ENCODE measurements at places on chromosomes 2 and 18.

DNA sequence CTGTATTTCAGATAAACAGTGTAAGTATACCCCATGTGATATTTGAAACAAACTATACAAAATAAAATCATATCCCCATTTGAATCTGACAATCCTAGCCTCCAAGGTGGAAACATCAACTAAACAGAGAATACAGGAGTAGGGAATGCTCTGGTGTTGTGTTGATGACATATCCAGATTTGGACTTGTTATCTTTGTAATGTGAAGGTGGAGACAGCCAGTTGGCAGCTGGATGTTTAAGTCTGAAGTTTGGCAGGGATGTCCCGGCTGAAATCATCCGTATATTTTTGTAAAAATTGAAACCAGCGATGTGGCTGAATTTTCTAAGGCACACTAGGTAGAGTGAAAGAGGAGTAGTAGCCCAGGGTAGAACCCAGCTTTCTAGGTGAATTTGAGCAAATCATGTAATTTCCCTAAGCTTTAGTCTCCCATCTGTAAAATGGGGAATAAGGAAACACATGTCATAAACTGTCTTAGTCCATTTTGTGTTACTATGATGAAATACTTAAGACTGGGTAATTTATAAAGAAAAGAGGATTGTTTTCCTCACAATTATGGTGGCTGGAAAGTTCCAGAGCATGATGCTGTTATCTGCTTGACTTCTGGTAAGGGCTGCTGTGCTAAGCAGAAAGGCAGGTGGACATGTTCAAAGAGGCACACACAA lies 246.6 kb upstream of the APCDD1 start:
- DNase-seq, result peak; percentile 61

- DNase-seq, result no peak
Observed at GRCh38 chr18:35038881-35039491, 2.2 kb upstream of the MAPRE2 start.

GRCh38 chr2:43230951-43231827 lies 4.8 kb upstream of the ZFP36L2 start:
- DNase-seq, result peak; percentile 55

DNA sequence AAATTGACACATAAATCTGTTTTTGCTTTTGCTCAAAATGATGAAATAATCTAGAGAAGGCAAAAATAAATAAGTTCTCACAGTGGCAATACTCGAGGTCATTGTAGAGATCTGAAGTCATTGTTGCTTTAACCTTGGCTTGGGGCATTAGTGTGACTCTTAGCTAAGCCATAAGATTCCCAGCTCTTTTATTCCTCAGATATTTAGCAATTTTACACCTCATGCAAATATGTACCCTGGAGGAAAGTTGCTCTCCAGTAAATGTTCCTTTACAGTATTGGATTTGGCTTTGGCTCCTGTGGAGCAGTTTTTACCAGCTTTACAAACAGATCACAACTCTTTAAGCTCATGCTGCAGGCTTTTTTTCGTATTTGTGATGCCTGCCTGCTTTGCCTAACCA lies 134.2 kb upstream of the NABP1 start:
- DNase-seq, result no peak

- DNase-seq, result no peak
Observed at GRCh38 chr2:46470114-46470628, 9.2 kb upstream of the TMEM247 start.

DNA sequence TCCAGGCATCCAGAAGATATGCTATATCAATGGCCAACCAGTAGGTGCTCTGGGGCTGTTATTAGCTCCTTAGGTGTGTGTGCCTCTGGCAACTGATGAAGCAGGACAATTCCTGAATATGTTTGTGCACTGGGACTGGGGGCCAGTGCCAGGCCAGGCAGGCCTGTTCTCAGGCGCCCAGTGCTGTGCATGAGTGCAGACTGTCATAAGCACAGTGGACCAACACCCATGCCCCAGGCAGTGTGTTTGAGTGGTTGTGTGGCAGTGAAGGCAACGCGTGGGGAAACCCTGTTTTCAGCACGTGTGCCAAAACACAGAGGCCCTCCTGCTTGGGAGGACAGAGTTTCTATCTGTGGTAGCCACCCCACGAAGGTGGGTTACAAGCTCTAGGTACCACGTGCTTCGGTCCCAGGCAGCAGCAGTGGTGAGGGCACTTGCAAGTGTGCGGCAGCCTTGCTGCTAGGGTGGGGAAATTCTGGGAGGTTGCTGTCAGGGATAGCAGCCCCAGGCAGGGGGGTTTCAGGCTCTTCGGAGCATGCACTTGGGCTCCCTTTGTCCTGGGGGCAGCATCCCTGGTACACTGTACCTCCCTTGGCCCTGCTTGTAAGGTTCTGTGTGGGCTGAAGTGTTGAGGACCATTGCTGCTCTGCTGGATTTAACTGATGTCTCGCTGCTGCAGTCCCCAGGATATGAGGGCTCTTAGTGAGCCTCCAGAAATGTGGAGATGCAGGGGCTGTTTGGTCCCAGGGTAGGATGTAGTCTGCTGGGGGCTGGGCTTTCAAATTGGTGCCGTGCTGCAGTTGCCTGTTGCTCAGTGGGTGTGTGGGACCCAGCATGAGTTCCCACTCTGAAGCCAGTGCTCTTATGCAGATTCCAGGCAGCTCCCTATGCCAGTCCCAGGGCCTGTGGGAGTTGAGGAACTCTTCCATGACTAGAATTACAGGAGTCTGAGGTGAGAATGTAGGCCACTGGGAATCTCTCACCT lies 280.9 kb downstream of the RPRM start:
- no peak for DNase-seq

- no peak for DNase-seq
Observed at GRCh38 chr2:170092436-170093060, 85.4 kb upstream of the MYO3B start.

DNA sequence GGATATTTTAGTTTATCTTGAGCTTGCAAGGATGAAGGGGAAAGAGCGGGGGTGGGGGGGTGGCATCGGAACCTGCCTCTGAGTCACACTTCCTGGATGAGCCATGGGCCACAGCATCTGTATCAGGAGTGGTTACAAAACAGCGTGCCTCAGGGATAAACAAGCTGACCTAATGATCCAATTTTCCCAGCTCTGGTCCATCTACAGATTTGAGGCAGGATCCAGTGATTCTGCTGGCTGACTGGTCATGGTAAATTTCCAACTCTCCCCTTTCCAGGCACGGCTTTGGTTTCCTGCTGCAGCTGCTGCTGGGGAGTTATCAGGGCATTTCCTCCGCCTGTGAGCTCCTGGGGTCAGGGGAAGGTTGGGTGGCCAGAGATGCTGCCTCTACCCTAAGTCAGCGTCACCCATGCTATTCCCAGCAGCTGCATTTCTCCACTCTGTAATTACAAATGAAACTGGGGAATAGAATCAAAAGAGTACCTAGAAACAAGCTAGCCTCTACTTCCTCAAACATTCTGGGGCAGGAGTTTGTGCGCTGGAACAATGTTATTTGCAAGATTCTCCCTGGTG lies 4.7 kb upstream of the HPCAL1 start:
- no peak for DNase-seq

DNA sequence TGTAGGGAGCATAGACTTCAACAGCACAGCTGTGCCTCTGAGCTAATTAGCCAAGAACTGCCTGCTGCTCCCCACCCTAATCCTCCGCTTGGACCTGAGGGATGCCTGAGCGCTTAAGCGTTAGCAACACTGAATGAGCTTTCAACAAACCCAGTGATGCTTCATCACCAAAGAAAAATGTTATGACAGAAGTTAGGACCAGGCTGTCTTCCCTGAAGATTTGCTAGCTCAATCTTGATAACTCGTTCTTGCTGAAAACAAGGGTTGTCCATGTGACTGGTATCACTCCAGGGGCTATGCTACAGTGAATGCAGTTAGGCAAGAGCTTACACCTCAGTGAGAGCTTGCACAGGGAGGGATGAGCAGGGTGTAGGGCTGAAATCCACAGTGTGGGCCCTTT lies 190.7 kb upstream of the SIX2 start:
- peak; percentile 28 for DNase-seq

Measured in skin of body (tissue), 3 donors.